ENCODE measurements at places on chromosomes 6 and 20.
A peak's percentile ranks its signal among the peaks of the same experiment; 100 is the strongest.

DNA sequence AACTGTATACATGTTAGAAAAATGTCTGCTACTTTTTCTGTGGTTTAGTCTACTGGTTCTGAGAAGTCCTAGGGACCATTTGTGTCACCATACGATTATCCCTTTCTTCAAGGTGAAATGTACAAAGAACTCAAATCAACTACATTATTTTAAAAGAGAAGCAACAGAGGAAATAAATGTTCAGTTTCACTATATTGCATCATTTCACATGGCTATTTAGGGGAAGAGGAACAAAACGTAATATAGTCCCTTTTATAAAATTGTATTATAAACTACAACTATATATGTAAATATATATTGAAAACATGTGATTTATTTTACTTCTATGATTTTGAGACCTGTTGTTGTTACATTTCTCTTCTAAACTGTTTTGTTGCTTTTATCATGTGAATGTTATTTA, 1308.0 kb downstream of the EPHA7 start:
- H3K27ac ChIP-seq = no peak overlapping the region
- H3K4me3 ChIP-seq = no peak overlapping the region
- no peaks in the 10 kb centered on the region for H3K27me3 ChIP-seq
- DNase-seq = no peak

GRCh38 chr20:62861726-62862336, at the start of gene TCFL5:
TSS of gene TCFL5 (minus strand) at chr20:62861822. CDS start at chr20:62861670, 152 bp downstream.
- peaks cover 11% of the 10 kb centered on the region for H3K4me1 ChIP-seq
- no peaks in the 10 kb centered on the region for H3K27me3 ChIP-seq
- peak within 1 kb of the TSS; percentile 71 for H3K4me3 ChIP-seq
- no peak within 1 kb of the TSS for H3K27ac ChIP-seq
- peaks cover 3% of the 10 kb centered on the region for H3K36me3 ChIP-seq

GRCh38 chr20:47492284-47492683, 9.4 kb upstream of the NCOA3 start:
- H3K36me3 ChIP-seq = no peaks in the 10 kb centered on the region
- no peak overlapping the region for H3K27ac ChIP-seq
- H3K27me3 ChIP-seq = no peaks in the 10 kb centered on the region
- no peak for DNase-seq

DNA sequence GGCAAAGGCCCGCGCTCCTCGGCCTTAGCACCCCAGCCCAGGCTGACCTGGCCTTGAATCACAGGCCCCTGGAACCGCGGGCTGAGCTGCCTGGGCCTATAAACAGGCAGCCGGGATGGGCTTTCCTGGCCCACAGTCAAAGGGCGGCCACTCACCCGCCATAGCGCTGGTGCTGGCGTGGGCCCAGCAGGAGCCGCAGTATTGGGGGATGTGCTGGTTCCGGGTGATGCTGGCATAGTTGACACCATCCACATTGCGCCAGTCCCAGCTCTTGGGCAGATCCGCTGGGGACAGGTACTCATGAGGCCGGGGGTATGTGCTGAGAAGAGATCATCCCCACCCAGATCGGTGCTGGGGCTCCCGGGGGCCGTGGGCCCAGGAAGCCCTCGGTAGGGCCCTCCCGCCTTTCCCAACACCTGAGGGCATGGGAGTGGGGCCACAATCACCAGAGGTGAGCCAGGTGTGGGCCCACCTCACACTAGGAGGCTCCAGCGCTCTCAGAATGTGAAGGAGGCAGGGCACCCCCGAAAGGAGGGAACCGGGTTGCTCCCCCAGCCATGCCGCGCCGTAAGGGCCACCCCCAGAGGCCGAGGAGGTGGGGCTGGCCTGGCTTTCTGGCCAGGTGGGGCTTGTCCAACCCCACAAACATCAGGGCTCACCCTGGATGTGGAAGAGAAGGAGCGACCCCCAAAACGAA, 739 bp downstream of the CTSZ start:
- H3K27me3 ChIP-seq = no peaks in the 10 kb centered on the region
- H3K4me3 ChIP-seq = peak overlapping the region; percentile 78
- H3K36me3 ChIP-seq = peaks cover 21% of the 10 kb centered on the region
- H3K27ac ChIP-seq = peak overlapping the region; percentile 95

- no peak overlapping the region for H3K4me3 ChIP-seq
- no peaks in the 10 kb centered on the region for H3K4me1 ChIP-seq
- peaks cover 28% of the 10 kb centered on the region for H3K36me3 ChIP-seq
Measured at GRCh38 chr20:46071573-46071972, 18.2 kb downstream of the NCOA5 start.

DNA sequence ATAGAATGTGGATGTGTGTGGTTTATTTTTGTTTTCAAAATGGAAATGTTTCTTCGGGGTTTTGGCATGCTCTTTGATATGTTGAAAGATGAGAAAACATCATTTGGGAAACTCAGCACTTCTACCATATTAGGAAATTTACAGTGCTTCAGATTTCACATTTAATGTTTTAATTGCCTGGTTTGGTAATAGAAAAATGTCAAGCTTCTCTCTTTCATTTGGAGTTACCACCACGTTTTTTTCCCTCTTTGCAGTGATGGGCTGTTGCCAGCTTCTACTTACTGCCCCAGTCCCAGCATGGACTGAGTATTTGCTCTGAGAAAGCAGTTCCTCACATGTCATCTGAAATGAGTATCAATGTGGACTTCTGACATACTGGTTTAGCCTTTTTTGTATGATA, 267.7 kb downstream of the PRL start:
- no peak overlapping the region for H3K27ac ChIP-seq
- no peaks in the 10 kb centered on the region for H3K36me3 ChIP-seq
- H3K4me3 ChIP-seq = no peak overlapping the region

DNA sequence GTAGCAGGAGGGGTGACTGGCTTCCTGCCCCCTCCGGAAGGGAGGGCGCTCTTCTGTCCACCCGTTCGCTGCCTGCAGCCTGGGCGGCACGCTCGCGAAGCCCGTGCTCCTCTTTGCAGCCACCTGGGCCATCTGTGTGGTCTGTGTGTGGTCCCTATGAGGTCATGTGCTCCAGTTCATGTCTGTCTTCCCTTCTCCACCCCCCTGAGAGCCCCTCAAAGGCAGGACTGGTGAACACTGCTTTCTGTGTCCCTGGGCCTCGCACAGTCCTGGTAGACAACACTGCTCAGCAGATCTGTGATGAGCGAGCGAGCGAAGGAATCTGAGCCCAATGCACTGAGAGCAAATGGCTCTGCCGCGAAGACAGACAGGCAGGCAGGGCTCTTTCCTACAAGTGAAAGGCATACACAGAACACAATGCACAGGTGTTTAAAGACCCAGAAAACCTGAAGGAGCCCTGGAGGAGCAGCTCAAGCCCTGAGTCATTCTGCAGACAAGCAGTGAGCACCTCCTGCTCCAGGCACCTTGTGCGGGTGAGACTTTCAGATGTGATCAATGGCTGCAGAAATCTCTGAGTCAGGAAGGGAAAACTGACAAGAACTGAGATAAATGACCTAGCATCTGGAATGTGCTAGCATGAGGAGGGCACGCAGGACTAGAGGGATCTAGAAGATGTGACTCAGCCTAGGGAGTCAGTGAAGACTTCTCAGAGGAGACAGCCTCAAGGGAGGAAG, 27.1 kb downstream of the PPP1R3G start:
- DNase-seq = no peak
- no peak overlapping the region for H3K4me3 ChIP-seq
- no peak overlapping the region for H3K27ac ChIP-seq
- H3K27me3 ChIP-seq = no peaks in the 10 kb centered on the region
- no peaks in the 10 kb centered on the region for H3K4me1 ChIP-seq
- H3K36me3 ChIP-seq = peaks cover 5% of the 10 kb centered on the region

DNA sequence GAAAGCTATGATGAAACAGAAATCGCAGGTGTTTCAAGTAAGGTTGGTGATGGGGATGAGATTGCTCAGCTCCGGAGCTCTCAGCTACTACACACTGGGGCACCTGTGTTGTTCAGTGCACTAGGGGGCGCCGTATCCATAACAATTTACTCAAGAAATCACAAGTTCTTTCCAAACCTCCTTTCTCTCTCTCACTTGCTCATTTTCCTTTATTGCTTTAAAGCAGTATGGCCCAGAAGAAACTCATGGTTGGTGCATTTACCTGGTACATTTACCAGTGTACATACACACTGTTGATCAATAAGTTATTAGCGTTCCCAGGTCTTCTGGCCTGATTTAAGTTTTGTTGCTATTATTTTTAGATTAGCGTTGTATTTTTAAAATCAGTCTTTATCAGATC, 235.2 kb upstream of the TAB2 start:
- no peaks in the 10 kb centered on the region for H3K36me3 ChIP-seq
- peak; percentile 79 for DNase-seq
- H3K27me3 ChIP-seq = no peaks in the 10 kb centered on the region
- H3K4me1 ChIP-seq = peaks cover 2% of the 10 kb centered on the region
- no peak overlapping the region for H3K27ac ChIP-seq
- H3K4me3 ChIP-seq = no peak overlapping the region

GRCh38 chr6:104603108-104603745, 256.5 kb downstream of the HACE1 start:
- no peak for DNase-seq
- no peak overlapping the region for H3K4me3 ChIP-seq
- no peak overlapping the region for H3K27ac ChIP-seq

- H3K27ac ChIP-seq = no peak overlapping the region
- H3K4me3 ChIP-seq = no peak overlapping the region
- H3K4me1 ChIP-seq = no peaks in the 10 kb centered on the region
- DNase-seq = peak; percentile 87
Measured at GRCh38 chr6:99588618-99589289, 17.9 kb upstream of the PRDM13 start.

- DNase-seq = no peak
- H3K36me3 ChIP-seq = no peaks in the 10 kb centered on the region
- no peak overlapping the region for H3K27ac ChIP-seq
- no peaks in the 10 kb centered on the region for H3K27me3 ChIP-seq
Measured at GRCh38 chr6:25405442-25405841, 126.3 kb downstream of the CARMIL1 start.

GRCh38 chr6:74646461-74646860, 559.4 kb downstream of the COL12A1 start:
- H3K4me3 ChIP-seq = no peak overlapping the region
- no peak overlapping the region for H3K27ac ChIP-seq
- no peak for DNase-seq
- no peaks in the 10 kb centered on the region for H3K27me3 ChIP-seq

- H3K4me3 ChIP-seq = peak overlapping the region; percentile 89
- no peaks in the 10 kb centered on the region for H3K27me3 ChIP-seq
Measured at GRCh38 chr6:97282238-97282725, 734 bp downstream of the MMS22L start.

DNA sequence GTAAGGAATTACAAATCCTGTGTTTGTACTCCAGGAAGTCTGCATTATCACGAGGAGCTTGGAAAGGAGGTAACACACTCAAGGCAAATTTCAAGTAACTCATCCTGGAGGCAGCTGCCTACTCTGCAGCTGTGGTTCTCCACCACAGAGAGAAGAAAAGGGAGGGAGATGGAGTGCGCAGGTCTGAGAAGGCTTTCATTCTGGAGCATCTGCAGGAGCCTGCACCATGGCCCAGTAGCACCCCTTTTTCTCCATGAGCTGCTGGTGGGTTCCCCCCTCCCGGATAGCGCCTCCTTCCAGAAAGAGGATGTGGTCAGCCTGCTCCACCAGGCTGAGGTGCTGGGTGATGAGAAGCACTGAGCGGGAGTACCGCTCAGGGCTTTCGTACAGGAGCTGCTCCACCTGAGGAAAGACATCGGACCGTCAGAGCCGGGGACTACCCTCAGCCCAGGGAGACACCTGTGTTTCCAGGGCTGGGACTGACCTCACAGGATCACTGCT, 1.6 kb upstream of the PSMB8 start:
- peaks cover 16% of the 10 kb centered on the region for H3K36me3 ChIP-seq
- peaks cover 3% of the 10 kb centered on the region for H3K4me1 ChIP-seq
- DNase-seq = no peak
- peak overlapping the region; percentile 75 for H3K4me3 ChIP-seq
- peak overlapping the region; percentile 97 for H3K27ac ChIP-seq

DNA sequence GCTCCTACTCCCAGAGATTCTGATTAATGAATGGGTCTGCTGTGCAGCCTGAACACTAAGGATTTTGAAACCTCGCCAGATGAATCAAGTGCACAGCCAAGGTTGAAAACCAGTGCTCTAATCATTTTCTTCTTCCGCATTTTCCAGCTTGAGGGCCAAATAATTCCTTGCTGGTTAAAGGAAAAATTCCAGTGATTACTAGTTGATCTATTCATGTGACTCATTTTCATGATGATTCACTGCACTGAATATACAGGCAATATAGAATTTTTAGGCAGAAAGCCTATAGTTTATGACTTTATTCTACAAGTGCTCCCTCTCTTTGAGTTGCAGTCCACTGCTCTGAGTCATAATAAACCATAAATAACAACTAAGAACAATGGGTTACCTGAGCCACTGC, 80.6 kb upstream of the PROKR2 start:
- no peak overlapping the region for H3K27ac ChIP-seq
- H3K4me3 ChIP-seq = no peak overlapping the region
- DNase-seq = no peak

GRCh38 chr20:60144974-60145527, 186.8 kb downstream of the CDH26 start:
- peaks cover 2% of the 10 kb centered on the region for H3K4me1 ChIP-seq
- no peaks in the 10 kb centered on the region for H3K27me3 ChIP-seq
- DNase-seq = no peak
- no peak overlapping the region for H3K4me3 ChIP-seq
- H3K27ac ChIP-seq = no peak overlapping the region
- H3K36me3 ChIP-seq = no peaks in the 10 kb centered on the region

DNA sequence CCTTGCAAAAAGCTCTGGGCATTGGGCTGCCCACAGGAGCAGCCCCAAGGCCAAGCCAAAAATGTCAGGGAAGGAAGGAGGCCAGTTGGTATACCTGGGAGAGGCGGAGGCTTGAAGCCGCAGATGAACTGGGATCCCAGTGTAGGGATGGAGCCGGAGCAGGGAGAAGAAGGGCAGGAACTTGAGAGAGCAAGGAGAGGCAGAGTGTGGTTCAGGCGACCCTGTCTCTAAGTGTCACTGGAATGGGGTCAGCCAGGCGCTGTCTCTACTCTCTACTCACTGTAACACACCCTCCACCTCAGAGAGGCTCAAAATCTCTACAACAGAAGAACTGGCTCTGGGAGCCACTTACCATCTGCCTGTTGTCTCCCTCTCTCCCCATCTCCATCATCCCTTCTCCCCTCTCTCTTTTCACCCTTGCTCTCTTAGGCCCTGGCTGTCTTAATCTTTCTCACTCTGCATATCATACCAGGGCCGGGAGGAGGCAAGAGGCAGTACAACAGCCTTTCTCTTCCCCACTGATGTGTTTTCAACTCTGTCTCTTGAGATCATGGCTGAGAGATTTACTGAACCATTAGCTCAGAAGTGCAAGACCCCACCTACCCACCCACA, 93.3 kb downstream of the CRYBG1 start:
- DNase-seq = no peak
- H3K36me3 ChIP-seq = no peaks in the 10 kb centered on the region
- H3K27ac ChIP-seq = no peak overlapping the region
- H3K4me1 ChIP-seq = no peaks in the 10 kb centered on the region
- H3K4me3 ChIP-seq = no peak overlapping the region

DNA sequence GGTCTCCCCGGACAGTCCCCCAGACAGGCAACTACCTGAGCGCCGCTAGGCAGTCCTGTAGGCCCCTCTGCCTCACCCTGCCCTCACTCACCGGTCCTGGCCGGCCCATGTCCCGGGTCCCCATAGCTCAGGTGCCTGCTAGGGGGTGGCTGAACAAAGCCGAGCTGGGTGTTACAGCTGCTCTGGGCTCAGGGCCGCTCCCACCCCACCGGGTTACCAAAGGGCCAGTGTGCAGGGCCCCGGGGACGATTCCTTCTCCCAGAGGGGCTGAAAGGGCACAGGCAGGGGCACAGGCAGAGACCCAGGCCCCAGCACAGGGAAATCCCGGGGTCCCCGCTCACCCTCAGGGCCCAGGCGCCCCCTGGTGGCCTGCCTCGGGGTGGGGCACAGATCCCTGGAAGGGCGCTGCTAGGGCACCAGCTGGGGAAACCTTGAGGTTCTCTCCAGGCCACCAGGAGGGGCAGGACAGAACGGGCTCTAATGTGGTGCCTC, 118.4 kb downstream of the GRM4 start:
- no peak overlapping the region for H3K4me3 ChIP-seq
- no peak for DNase-seq
- H3K36me3 ChIP-seq = no peaks in the 10 kb centered on the region
- no peaks in the 10 kb centered on the region for H3K27me3 ChIP-seq
- H3K4me1 ChIP-seq = no peaks in the 10 kb centered on the region
